ENCODE measurements at places on chromosomes 16 and 17. TPM values are rescaled to one million over a fixed set of nuclear protein-coding genes. Genes with fewer than 3 reads are reported as not detected.

The MT3 gene
- not detected for total RNA-seq

The CCDC144A gene
- total RNA-seq, result 0.16 TPM

The HOXB1 gene
- total RNA-seq, result not detected

The PDPR gene
- 30.7 TPM for total RNA-seq

The CMTM1 gene
- total RNA-seq, result 7.8 TPM

The IL34 gene
- total RNA-seq, result 14.3 TPM

The CD300H gene
- not detected for total RNA-seq

DNA sequence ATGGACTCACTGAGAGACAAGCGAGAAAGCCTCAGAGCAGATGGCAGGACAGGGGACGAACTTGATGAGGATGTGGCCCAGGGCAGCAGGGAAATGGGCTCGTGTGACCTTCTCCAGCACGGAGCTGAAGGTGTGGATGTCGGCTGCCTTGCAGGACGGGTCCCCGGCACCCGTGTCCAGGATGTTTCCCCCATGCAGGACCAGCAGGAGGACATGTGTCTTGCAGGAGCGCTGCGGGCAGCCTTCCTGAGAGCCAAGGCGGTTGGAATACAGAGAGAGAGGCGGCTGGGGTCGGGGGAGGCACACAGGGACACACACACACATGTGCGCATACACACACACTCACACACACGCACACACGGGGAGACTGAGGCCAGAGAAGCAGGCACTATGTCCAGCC lies 39.3 kb downstream of the PIMREG start:
- peaks cover 2% of the 10 kb centered on the region for H3K27me3 ChIP-seq
- H3K27ac ChIP-seq, result no peak overlapping the region
- no peak overlapping the region for H3K4me3 ChIP-seq
- DNase-seq, result no peak
- no peaks in the 10 kb centered on the region for H3K36me3 ChIP-seq

- H3K27ac ChIP-seq, result no peak overlapping the region
- DNase-seq, result no peak
- peak overlapping the region; percentile 53 for H3K4me3 ChIP-seq
- peaks cover 17% of the 10 kb centered on the region for H3K4me1 ChIP-seq
- no peaks in the 10 kb centered on the region for H3K36me3 ChIP-seq
Measured at GRCh38 chr17:49910094-49910857, 58.7 kb upstream of the DLX4 start.

- H3K4me1 ChIP-seq, result peaks cover 6% of the 10 kb centered on the region
- DNase-seq, result no peak
- H3K27me3 ChIP-seq, result peaks cover 38% of the 10 kb centered on the region
- H3K4me3 ChIP-seq, result no peak overlapping the region
- no peak overlapping the region for H3K27ac ChIP-seq
Measured at GRCh38 chr17:36920032-36921005, 17.0 kb upstream of the LHX1 start.

DNA sequence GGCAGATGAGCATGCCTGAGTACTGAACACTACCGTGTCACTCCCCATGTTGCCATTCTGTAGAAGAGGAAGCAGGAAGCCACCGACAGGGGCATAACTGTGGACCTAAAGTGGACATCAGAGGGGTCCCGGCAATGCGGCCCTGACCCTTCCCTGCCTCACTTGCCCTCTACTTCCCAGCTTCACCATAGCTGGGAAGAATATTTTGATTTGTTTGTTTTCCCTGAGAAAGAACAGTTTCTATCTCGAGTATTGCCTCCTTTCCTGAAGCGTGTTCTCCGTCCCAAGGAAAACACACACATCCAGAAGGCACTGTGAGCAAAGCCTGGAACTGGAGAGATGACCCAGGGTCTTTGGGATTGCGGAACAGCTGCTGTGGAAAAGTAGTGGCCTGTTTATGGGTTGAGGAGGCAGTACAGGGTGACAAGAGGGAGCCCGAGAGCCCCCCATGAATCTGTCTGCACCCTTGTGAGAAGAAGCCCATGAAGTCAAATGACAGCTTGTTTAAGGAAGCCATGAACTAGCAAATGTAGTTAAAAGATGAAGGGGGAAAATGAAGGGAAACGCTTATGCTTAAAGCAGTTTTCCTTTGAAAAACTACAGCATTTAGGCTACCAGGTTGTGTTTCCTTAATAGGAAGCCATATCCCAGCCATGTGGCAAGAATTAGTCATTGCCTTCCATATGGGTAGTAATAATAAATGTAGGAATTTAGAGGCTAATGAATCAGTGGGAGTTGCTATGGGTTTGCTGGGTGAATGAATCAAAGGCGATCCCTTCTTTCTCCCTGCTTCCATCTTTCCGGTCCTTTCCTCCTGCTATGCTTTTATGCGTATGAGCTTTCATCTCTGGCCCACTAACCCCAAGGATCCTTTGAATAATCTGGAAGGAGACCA lies 90.0 kb upstream of the TBX2 start:
- no peaks in the 10 kb centered on the region for H3K27me3 ChIP-seq
- peak overlapping the region; percentile 77 for H3K27ac ChIP-seq
- DNase-seq, result no peak
- no peaks in the 10 kb centered on the region for H3K36me3 ChIP-seq
- H3K4me1 ChIP-seq, result peaks cover 26% of the 10 kb centered on the region

DNA sequence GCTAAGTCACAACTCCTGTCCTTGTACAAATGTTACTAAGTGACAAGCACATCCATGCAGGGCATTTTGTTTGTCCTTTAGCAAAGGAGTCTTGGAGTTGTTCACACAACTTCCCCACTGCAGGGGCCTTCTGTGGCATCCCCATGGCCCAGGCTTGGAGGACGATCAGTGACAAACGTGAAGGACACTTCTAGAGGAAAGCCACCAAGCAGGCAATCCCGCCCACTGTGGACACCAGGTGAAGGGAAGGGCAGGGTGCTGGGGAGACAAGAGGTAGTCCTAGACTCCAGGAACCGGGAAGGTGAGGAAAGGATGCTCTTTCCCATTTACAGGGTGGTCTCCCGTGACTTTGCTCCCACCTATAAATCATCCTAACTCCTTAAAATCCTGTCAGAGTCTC lies 4.1 kb downstream of the WDR45B start:
- DNase-seq, result no peak
- no peak overlapping the region for H3K27ac ChIP-seq
- H3K4me3 ChIP-seq, result no peak overlapping the region
- H3K4me1 ChIP-seq, result peaks cover 17% of the 10 kb centered on the region
- no peaks in the 10 kb centered on the region for H3K27me3 ChIP-seq

DNA sequence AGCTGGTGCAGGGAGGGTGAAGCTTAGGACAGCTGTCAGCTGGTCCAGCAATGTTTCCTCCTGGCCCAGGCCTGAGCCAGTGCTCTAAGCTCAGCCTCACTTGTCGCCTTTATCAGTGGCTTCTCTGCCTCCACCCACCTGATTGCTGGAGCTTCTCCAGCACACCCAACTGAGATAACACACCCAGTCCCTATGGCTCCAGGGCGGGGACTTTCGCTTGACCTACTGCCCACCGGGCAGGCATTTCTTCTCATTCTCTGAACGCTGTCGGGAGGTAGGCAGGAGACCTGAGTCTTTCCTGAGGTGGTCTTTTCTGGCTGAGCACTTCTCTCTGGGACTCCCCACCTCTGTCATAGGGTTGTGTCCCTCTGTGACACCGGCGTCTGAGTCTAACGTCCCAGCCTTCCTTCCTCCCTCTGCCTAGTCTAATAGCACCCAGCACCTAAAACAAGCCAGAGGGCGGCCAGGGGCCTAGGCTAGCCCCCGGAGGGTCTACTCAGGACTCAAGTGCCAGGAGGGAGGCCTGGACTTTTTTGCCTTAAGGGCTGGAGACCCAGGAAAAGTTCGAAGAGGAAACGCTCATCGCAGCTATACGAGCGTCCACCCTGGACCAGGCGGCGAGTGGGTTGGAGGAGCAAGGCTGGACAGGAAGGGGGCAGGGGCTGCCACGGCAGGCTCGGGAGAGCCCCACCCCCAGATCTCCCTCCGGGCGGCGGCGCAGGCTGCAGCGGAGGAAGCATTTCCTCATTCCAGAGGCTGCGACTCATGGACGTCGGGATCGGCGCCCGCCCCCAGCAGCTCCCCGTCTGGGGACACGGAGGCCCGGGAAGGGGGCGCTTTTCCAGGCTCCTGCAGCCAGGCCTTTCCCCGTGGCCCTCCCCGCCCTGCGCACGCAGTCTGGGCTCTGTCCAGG lies 756 bp downstream of the TAX1BP3 start:
- H3K4me3 ChIP-seq, result peak overlapping the region; percentile 89
- no peaks in the 10 kb centered on the region for H3K27me3 ChIP-seq
- H3K36me3 ChIP-seq, result peaks cover 13% of the 10 kb centered on the region
- peak overlapping the region; percentile 94 for H3K27ac ChIP-seq

GRCh38 chr17:48612854-48613691 lies 2.0 kb downstream of the HOXB8 start:
- no peak overlapping the region for H3K27ac ChIP-seq
- H3K36me3 ChIP-seq, result no peaks in the 10 kb centered on the region
- peaks cover 82% of the 10 kb centered on the region for H3K27me3 ChIP-seq
- no peak for DNase-seq
- peak overlapping the region; percentile 65 for H3K4me3 ChIP-seq

DNA sequence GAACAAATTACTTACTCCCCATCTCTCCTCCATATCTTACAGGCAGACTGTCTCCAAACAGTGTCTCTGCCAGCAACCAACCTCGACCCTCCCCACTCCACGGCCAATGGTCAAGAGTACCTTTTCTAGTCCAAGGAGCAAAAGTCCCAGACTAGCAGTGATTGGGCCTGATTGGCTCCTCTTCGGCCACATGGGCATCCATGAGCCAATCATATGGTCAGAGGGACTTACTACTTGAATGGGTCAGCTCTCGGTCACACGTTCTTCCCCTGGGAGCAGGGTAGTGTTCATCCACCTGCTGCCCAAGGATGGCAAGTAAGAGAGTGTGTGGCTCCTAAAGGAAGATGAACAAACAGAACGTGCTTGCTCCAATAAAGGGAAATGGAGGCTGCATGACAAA lies 84.6 kb downstream of the C16orf78 start:
- H3K36me3 ChIP-seq, result no peaks in the 10 kb centered on the region
- H3K4me1 ChIP-seq, result no peaks in the 10 kb centered on the region
- peaks cover 15% of the 10 kb centered on the region for H3K27me3 ChIP-seq
- H3K4me3 ChIP-seq, result no peak overlapping the region
- no peak overlapping the region for H3K27ac ChIP-seq

DNA sequence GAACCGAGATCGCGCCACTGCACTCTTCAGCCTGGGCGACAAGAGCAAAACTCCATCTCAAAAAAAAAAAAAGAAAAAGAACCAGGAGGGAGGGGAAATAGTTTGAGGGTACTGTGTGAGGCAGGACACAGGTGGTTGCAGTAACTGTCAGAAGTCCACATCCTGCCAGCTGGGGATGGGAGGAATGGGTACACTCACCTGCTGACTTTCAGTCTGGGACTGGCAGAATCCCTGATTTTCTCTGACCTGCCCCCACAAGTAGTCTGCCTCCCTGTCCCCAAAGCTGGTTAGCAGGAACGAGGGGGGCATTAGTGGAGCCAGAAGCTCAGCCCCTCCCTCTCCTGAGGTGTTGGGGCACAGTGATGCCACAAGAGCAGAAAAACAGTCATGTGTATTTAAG lies 7.1 kb upstream of the ARL5C start:
- H3K27me3 ChIP-seq, result no peaks in the 10 kb centered on the region
- H3K4me3 ChIP-seq, result no peak overlapping the region
- H3K36me3 ChIP-seq, result peaks cover 21% of the 10 kb centered on the region
- H3K4me1 ChIP-seq, result peaks cover under 1% of the 10 kb centered on the region
- no peak for DNase-seq

DNA sequence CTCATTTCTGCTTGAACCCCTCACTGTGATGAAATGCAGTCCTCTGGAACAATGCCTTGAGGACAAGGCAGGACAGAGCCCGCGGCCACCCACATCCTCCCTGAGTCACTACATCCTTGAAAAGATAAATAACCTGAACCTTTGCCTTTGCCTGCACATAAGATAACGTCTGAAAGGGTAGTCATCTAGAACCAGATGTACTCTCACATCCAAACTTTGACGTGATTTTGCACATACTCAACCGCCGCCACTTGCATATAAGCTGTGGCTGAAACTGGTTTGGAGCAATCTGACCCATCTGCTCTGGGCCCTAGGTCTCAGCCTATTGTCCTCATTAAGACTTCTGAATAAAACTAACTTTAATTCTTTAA lies 252.1 kb downstream of the PHKB start:
- H3K4me1 ChIP-seq, result peaks cover 4% of the 10 kb centered on the region
- H3K4me3 ChIP-seq, result no peak overlapping the region
- no peak overlapping the region for H3K27ac ChIP-seq
- no peaks in the 10 kb centered on the region for H3K27me3 ChIP-seq
- H3K36me3 ChIP-seq, result no peaks in the 10 kb centered on the region

DNA sequence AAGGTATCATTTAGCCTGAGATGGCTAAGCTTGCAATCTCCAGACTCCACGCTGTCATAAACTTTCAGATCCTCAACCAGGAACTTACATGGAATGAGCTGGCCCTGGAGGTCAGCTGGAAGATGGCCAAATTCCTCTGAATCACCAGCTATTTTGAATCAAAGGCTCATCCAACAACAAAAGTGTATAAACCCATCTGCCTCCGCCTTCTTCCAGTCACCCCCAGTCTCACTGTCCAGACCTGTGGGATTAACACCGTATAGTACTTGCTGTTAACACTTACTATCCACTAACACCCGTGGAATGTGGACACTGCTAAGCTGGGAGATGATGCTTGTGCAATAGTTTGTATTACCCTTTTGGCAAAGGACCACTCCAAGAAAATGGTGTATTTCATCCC lies 1.9 kb upstream of the LCMT1 start:
- H3K4me1 ChIP-seq, result peaks cover 42% of the 10 kb centered on the region
- H3K27ac ChIP-seq, result no peak overlapping the region
- H3K27me3 ChIP-seq, result no peaks in the 10 kb centered on the region

DNA sequence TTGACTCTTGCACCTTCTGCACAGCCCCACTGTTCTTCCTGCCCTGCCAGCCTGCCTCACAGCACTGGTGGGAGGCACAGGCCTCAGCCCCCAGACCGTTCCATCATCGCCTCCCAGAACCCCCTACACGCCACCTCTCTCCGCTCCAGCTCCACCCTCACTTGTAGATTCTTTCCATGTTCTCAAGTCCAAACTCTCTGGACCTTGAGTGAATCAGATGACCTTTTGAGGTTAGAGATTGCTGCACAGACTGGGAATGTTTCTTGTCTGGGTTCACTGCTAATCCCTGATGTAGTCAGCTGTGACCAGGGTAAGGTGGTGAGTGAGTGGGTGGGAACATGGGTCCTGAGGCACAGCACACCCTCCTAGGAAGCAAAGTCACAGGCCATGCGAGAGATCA lies 272.4 kb downstream of the IRF8 start:
- peaks cover 14% of the 10 kb centered on the region for H3K27me3 ChIP-seq
- H3K4me1 ChIP-seq, result no peaks in the 10 kb centered on the region

- H3K27me3 ChIP-seq, result no peaks in the 10 kb centered on the region
- H3K27ac ChIP-seq, result no peak overlapping the region
- no peak overlapping the region for H3K4me3 ChIP-seq
- H3K36me3 ChIP-seq, result no peaks in the 10 kb centered on the region
- DNase-seq, result no peak
Measured at GRCh38 chr17:17549732-17550366, 41.7 kb downstream of the PEMT start.

GRCh38 chr17:20092973-20093626 lies 83.9 kb downstream of the SPECC1 start:
- peaks cover 13% of the 10 kb centered on the region for H3K27me3 ChIP-seq
- DNase-seq, result peak; percentile 21
- no peak overlapping the region for H3K4me3 ChIP-seq
- H3K27ac ChIP-seq, result peak overlapping the region; percentile 45
- H3K36me3 ChIP-seq, result no peaks in the 10 kb centered on the region

GRCh38 chr16:73036074-73036826 lies 11.7 kb downstream of the ZFHX3 start:
- H3K27me3 ChIP-seq, result no peaks in the 10 kb centered on the region
- H3K4me3 ChIP-seq, result peak overlapping the region; percentile 42

All from osteocyte (in vitro differentiated cells).